ENCODE measurements at places on chromosomes 6 and 20.

DNA sequence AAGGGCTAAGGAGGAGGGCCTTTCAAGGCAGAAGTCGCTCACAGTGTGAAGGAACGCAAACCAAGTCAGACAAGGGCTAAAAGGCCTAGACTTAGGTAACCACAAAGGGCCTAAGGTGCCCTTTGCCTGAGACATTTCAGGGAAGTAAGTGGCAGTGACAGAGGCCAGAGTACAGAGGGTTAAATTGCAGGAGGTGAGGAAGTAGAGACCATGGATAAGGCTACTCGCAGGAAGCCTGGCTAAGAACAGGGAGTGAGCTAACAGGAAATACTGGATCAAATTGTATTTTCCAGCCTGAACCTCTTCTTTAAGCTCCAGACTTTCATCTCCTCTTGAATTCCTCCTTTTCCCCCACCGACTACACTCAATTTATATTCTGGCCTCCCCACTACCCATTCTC lies 16.6 kb downstream of the ZHX3 start:
- DNase-seq, result no peak

- DNase-seq, result peak; percentile 9
Observed at GRCh38 chr20:41029150-41029901, 704 bp downstream of the TOP1 start.

DNA sequence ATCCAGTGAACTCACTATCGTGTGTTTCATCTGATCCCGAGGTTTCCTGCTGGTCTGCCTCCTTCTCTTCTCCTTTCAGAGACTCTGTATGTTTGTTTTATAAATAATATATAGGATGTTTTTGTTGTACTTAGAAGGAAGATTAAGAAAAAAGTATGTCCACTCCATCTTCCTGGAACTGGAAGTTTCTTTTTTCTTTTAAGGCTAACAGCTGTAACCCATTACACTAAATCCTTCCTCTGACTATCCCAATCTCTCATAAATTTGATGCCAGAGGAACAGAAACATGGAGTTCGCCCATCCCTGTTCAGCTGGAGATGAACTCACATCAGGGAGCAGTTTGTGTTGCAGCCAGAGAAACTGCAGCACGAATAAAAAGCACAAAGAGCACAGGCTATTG lies 20.7 kb downstream of the RIPK1 start:
- no peak for DNase-seq

DNA sequence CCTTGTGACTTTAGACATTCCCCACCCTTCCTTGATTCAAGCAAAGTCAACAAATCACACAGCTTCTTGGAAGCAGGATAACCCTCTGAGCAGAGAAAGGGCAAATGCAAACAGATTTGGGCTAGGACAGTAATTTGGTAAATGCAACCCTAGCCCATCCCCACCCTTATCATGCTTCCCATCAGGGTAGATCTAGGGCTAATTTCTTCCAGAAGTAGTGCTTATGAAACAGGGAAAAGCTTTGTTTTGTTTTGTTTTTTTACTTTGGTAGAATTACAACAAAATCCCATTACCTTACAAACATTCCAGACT lies 525.1 kb upstream of the NOX3 start:
- DNase-seq, result no peak
